Germinal center (tissue), 1 donor: ENCODE measurements at places on chromosomes 3 and 15.

DNA sequence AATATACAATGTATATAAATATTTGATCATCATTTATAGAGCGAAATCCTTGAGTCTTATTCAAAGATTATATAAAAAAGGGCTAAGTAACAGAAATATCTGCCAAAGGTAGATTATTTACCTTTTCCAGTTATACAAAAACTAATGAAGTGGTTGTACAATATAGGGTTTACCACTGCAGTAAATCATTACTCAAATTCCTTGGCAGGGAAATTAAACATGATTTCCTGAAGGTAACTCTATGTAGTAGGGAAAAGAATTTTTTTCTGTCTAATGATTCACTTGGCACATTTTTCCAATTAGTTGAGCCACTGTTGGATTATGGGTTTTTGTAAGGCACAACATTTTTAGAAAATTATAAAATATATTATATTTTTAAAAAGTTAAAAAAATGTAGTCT lies 129.6 kb downstream of the NR2F2 start:
- DNase-seq, result no peak

DNA sequence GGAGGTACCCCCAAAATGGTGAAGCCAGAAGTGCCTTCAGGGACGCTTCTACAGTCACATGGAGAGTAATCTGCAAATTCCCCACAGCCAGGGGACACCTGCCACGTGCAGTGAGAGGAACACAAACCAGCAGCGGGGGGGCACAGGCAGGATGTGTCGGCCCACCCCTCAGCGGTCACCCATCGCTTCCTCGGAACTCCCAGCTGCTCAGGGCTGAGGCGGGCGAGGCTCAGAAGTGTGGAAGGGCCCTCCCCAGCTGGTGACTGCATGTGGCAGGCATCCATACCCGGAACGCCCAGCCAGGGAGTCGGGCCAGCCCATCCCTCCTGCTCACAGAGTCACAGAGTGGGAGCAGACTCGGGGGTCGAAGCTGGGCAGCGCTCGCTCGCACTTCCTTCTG lies 63.7 kb downstream of the SLC12A8 start:
- peak; percentile 74 for DNase-seq

- no peak for DNase-seq
Observed at GRCh38 chr3:37475435-37475834, 301.1 kb upstream of the LRRFIP2 start.

- no peak for DNase-seq
Observed at GRCh38 chr3:68919000-68919399, 13.3 kb downstream of the TAFA4 start.

DNA sequence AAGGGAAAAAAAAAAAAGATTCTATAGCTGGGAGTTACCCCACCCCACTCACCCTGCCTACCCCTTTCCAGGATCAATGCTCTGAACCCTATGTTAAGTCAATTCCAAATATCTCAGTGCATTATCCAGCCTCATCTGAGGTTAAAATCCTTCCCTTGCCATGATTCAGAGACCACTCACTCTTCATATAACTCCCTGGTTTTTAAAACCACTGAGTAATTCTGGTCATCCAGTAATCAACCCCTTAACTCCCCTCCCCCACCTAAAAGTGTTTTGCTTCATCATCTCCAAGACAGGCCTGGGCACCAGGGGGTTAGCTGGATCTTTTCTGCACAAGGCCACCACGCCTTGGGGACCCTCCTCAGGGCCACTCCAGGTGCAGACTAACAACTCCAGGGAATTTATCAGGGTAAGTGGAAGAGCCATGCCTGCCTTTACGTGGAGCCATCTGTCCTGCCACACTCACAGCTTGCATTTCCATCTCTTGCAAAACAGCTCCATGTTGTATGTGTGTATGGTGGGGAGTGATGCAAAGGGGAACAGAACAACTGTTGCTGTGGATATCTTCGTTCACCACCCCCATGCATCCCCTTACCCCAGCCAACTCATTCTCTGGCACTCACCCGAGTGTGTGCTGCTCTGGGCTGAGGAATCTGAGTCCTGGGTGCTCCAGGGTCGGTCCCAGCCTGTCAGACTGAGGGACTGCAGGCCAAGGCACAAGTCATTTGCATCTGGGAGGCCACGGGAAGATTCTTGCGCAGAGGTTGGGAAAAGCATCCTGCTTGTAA lies 30.7 kb upstream of the RPS17 start:
- no peak for DNase-seq

DNA sequence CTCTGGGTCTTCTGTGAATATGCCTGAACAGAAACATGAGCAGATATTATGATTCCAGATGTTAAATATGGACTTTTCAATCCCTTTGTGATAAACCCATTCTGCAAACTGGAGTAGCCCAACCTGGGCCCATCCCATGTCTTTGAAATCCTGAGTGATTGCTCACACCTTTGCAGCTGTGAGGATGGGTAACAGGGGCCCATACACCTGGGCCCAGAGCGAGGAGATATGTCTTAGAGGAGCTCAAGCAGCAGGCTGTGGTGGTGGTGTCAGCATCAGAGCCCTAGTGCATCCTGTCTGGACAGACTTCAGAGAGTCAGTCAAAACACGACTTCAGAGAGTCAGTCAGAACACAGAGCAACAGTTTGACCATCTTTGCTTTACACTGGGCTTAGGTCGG lies 64.9 kb upstream of the LIMD1 start:
- DNase-seq, result no peak

DNA sequence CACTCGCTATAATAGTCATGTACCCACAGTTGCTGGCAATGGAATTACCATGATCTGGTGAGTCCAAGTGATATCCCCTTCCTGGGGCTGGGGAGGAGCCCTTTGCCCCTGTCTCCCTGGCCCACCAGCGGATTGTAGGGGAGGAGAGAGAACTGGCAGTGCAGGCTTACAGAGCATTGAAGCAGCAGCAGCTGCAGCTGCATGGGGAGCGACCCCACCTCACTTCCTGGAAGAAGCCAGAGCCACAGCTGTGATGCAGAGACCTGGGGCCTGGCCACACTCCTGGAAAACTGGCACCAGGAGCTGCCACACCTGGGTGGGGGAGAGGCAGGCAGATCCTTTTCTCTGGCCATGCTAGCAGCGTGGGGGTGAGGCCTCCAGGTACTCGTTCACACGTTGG lies 300.1 kb upstream of the PROK2 start:
- no peak for DNase-seq

DNA sequence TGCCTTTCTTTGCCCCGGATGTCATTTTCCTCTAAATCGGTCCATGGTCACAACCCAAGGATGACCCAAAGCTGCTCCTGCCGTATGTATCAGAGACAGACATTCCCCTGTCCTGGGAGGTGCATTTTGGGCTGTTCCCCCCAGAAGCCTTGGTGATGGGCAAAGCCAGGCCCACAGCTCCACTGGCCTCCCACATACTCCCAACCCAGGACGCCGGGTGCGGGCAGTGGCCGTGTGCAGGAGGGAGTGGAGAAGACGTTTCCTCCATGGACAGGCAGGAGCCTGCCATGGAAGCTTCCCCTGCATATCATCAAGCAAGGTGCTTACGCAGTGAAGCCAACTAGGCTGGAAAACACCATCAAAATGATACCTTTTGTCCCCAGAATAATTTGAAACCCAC lies 175.0 kb downstream of the ATP10A start:
- no peak for DNase-seq

GRCh38 chr3:62287392-62287927 lies 85.9 kb downstream of the FEZF2 start:
- DNase-seq, result peak; percentile 3

DNA sequence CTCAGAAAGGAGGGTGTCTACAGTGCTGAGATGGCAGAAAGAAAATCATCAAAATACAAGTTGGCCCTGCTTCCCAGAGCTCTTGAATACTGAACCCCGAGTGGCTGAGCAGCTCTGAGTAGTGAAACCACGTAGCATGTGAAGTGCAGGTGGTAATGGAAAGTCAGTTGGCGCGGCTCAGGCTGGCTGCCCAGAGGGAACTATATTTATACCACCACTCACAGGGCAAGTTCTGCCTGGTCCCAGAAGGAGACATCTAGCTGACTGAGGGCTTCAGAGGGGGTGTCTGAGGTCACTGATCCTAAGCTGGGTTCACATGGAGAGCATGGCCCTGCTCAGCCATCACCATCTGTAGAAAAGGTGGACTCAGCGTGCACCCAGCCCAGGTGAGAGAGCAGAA lies 129.6 kb upstream of the AGBL1 start:
- DNase-seq, result peak; percentile 31

- peak; percentile 81 for DNase-seq
Observed at GRCh38 chr3:38649500-38650247, at the start of gene SCN5A. Gene SCN5A (minus strand): TSS chr3:38649687. CDS start chr3:38633307, 16,380 bp downstream.
